ENCODE measurements at places on chromosomes 5 and 9.

DNA sequence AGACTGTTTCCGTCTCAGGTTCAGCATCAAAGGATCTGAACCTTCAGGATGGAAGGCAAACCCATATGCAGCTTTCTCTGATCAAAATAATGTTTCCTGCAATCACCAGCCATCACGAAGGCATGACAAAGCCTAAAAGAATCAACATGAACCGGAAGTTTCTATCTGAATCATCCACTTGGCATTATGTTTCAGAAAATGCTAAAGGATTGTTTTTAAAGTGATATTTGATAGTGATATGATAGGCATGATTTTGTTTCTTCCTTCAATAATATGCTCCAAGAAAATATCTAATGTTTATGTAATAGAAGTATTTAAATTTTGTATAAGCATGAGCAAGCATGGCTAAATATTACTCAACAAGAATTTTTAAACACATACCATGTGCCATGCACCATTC, 219.6 kb downstream of the PLK2 start:
- DNase-seq, result no peak

DNA sequence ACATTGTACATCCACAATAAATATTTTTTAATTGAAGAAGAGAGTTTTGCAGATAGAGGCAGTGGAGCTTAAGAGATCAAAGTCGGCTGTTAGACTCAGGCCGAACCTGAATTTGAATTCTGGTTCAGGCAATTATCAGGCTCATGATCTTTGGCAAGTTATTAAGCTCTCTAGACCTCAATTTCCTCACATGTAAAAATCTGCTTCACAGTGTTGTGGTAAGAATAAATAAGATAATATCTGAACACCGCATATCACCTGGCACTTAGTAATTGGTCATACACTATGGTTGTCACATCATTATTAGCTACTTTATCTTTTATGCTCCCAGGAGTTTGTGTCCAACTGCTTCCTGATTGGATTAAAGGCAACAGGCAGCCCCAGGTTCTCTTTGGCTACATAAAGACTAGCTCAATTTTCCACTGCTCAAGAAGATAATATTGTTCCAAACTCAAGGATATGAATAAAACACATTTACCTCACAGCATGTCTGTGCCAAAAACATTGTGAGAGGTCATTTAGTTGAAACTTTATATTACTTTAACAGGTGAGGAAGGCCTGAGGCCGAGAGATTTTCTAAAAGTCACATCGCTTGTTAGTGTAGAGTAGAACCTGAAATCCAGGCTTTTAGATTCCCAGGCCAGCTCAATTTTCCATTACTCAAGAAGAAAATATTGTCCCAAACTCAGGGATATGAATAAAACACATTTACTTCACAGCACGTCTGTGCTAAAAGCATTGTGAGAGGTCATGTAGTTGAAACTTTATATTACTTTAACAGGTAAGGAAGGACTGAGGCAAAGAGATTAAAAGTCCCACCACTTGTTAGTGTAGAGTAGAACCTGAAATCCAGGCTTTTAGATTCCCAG, 289.2 kb upstream of the PTGER4 start:
- DNase-seq, result no peak

DNA sequence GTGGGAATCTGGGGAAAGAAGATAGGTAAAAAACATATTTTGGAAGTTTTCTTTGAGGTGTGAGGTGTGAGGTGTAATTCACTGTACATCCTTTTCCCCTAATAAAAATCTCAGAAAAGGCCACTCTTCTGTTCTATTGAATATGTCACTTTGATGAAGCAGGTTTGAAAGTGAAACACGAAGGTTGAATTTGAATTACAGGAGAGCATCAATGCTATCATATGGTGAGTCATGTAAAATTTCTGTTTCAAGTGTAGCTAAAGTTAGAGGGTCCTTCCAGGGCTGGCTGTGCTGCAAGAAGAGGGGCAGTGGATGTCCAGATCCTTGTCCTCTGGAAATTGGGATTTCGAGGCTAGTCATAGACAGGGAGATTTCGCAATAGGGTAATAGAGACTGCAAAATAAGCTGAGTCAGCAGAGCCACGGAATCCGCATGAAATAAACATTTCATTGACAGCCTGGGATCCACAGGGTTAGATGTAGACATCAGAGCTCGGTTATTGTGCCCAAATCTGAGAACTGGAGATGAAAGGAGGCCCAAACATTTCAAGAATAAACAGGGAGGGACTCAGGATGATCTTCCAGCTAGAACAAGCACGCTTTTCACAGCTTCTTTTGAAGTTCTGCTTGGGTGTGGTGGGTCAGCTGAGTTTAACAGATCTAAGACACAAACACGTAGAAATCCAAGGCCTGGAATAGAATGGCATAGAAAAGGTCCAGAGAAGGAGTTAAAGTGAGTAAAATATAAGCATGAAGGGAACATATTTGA, 194.4 kb upstream of the CDKN2B start:
- no peak for DNase-seq

GRCh38 chr5:121525706-121526105, 326.0 kb upstream of the FTMT start:
- no peak for DNase-seq

DNA sequence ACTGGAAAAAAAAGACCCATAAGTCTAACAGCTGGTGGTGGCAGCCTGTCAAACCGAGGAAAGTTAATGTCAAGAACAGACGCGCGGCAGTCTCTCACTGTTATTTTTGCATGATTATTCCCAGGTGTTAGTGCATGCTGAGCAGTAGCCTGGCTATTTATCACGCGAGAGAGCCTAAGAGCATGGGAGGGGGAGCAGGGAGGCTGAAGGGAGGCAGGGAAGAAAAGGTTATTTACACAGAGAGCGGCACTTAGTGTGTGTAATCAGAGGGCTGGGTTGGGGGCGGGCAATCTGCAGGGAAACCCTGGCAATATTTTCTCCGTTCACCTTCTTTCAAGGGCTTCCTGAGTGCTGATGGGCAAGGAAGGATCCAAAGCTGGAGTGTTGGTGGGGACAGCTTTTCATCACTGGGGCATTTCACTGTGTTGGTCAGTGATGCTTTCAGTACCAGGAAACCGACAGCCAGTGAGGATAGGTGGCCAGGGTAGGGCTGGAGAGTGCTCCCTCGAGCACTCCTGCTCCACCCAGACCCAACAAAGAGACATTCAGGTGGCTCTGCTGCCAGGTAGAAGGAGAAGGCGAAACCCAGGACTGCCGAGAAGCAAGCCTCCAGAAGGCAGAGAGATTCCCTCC, 39.6 kb downstream of the ZNF608 start:
- no peak for DNase-seq

GRCh38 chr5:109041317-109041716, 293.6 kb downstream of the FER start:
- no peak for DNase-seq

GRCh38 chr9:89304020-89304833, 6.8 kb upstream of the CKS2 start:
- DNase-seq, result no peak

DNA sequence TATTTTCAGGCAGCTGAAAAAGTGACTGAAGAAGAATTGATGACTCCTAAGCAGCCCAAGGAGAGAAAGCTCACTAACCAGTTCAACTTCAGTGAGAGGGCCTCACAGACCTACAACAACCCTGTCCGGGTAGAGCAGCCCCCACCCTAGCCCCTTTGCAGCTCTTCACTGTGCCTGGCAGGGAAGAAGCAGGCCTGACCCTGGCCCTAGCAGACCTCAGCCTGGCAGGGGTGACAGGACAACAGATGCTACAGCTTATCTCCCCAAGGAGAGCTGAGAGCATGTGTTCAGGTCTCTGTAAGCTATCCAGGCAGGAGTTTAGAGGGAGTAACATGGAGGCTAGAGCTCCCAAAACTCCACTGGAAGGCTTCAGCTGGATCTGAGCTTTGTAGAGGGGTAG, 31.8 kb downstream of the DNAI1 start:
- no peak for DNase-seq

DNA sequence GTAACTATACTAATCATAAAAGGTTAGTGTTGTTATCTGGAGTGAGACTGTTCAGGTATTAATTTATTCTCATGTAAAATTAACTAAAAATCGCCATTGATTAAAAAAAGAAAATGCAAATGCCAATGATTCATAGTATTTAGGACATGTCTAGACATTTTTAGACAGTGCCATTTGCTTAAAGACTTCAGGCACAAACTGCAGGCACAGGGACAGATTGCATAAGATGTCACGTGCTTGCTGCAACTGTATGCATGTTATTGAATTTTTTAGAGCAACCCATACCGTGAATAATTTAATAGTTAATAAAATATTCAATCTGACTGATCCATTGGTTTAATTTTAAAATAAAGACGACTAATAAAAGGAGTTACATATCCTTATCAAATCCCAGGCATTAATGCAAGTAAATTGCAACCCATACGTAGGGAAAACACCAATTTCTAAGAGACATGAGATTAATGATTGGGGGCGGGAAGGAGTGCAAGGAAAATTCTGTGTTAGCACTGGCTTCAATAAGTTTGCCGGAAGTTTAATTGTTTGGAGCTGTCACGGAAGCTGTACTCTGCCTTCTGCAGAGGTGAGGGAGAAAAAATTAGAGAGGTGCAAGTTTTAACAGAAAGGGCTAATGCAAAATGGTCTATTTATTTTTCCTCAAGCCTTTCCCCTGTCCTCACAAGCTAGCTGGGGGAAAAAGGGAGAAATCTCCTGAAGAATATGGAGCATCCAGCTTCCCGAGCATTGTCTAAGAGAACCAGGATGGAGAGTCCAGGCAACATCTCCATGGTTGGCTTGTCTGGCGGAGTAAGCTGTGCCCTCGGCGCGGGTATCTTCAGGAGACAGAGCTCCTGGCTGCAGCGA, 2.9 kb downstream of the EDIL3 start:
- no peak for DNase-seq

- DNase-seq, result no peak
Observed at GRCh38 chr9:7770111-7770510, 29.5 kb downstream of the DMAC1 start.

GRCh38 chr5:141100243-141100805, at the start of gene PCDHB3:
PCDHB3 (plus strand) TSS chr5:141100473; CDS start chr5:141100650, 177 bp downstream.
- DNase-seq, result peak; percentile 17

DNA sequence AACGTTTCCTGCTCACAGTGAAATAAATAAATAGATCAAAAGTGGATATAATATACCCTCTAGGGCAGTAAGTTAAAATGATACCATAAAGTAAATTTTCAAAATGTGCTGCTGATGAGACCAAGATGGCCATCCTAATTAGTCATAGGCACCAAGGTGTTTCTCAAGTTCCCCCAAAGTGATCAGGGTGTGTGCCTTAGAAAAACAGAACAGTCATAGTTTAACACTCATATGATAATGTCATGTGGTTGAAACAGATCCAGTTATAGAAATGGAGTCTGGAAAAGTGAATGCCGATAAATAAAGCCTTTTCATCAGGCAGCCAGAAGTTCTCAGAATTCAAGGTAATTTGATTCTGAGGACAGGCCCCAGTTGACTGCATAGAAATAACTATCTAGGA, 161.5 kb upstream of the CDKN2B start:
- DNase-seq, result no peak

- DNase-seq, result no peak
Observed at GRCh38 chr5:34604119-34604675, 51.9 kb upstream of the RAI14 start.

DNA sequence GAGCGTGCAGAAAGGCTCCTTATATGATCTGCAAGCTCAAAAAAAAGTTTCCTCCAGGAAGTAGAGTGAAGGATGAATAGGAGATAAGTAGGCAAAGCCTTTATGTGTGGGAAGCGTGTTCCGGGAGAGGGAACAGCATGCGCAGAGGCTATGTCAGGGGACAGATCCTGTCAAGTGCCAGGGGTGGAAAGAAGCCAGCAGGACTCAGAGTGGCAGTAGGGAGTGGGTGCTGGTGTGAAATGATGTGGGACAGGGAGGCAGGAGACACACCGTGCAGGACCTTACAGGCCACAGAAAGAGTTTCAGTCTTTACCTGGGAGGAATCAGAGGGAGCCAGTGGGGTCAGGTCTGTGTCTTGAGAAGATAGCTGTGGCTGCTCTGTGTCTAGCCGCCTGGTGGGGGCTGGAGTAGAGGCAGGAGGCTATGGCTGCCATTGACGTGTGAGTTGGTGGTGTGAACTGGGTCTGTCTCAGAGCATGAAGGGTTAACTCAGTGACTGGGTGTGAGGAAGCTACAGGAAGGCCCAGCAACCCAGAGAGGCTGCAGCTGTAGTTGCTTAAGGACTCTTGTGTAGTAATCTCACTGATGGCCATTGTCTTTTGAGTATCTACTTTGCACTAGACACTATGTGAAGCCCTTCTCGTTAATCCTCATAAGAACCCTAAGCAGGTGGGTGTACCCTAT, 71.3 kb downstream of the PPARGC1B start:
- no peak for DNase-seq

- peak; percentile 55 for DNase-seq
Observed at GRCh38 chr9:135085830-135086546, 1.5 kb upstream of the OLFM1 start.

DNA sequence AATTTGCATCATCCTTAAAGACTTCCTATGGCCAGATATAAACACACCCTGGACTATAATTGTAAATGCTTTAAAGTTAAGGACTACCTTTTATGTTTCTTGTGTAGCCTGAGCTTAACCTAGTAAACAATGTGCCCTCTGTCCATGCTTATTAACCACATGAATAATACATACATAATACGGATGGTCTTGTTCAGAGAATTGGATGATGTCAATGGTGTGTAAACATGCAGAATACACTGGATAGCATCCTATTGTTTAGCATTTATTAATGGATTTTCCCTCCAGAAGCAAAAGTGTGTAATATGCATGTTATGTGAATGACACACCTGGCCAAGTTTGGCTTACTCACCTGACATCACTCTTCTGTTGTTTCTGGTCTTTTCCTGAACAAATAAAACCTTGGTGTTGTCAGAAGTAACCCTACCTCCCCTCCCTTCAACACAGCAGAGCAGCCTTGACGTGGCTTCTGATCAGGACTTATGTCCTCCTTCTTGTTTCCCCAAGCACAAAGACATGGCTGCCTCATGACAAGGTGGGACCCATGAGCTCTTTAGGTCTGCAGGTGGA, 517.9 kb downstream of the MTRR start:
- DNase-seq, result no peak

GRCh38 chr5:112316731-112317130, 102.3 kb downstream of the EPB41L4A start:
- no peak for DNase-seq

DNA sequence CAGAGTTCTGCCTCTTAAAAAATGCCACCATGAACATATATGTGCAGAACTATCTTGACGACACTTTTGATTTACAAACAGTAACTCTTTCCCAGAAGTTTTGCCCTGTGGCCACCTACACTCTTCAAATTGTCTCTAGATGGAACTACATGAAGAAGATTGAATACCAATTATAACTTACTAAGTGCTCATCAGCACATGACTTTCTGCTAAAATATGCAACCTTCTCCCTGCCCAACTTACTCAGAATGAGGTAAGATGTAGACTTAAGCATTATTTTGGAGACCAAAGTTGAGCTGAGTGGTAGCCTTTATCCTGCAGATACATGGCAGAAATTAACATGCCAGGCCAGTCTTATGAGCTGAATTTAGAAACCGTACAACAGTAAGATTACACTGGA, 105.4 kb downstream of the SEMA5A start:
- no peak for DNase-seq

- DNase-seq, result no peak
Observed at GRCh38 chr5:100818340-100818739, 84.7 kb downstream of the ST8SIA4 start.

All from stimulated activated naive CD8-positive, alpha-beta T cell treated with anti-CD3 and anti-CD28 coated beads, Interleukin-15, amount 100 ng/mL, for 72 hours (primary cell).